ENCODE measurements at places on chromosomes 4 and X. TPM values are rescaled to one million over a fixed set of nuclear protein-coding genes. Genes with fewer than 3 reads are reported as not detected.

PDLIM3 gene
- total RNA-seq: 8.5 TPM

THAP9 gene
- total RNA-seq: 3.0 TPM

DNA sequence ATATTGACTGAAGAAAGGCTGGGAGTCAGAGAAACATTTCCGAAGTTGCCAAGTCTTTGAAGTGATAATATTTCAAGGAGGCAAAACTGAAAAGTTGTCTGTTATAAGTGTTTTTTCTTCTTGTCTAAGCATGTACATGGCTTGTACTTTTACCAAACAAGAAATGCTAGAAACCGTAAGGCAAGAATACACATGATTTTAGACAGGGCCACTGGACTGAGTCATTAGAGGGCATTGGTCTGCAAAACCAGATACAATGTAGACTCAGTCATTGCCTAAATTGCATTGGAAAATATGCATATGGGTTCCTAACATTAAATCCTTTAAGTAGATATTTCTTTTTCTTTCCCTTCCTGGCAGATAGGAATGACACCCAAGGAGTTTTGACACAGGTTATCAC is 284.9 kb upstream of the PUDP start:
- DNase-seq: no peak

ADH1B gene
- not detected for total RNA-seq

RNF212 gene
- total RNA-seq: 3.5 TPM

TLR6 gene
- 0.22 TPM for total RNA-seq

DNA sequence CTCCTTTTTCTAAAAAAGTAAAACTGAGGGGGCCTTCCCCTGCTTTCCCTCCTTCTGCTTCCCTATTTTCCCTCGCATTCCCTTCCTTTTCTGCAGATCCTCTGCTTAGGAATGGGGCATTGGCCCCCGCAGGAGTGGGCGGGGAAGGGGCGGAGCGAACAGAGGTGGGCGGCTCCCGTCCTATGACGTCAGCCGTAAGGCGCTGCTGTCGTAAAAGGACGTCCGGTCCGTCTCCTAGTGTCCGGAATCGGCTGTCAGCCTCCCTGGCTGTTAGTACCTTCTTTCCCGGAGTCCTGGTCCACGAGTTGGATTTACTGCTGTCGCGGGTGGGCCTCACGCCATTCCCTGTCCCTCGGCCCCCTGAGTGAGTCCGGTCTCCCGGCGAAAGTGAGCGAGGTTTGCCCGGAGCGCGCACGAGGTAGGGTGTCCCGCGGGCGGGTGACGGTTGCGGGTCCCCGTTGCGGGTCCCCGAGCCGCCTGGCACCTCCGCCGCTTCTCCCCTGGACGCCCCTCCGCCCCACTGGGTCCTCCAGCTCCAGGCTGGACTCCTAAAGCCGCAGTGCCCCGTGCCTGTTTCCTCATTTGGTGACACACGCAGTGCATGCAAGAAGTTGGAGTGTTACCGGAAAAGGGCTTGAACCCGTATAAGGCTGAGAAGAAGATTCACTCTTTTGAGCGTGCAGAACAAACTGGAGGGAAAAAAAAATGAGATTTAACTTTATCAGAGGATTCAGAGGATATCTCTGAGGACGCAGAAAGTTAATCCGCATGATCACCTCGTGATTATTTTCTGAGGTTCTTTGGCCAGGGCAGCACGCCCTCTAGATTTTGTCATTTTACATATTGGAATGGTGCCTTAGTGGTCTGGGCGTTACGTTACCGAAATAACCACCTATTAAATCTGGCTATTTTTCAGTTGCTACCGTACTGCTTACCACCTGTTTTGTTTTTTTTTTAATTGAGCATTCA is at the start of gene ZNF330:
TSS of gene ZNF330 (plus strand) at position 205 of the 969 bp plus-strand sequence. CDS start 1,477 bp downstream, outside the sequence.
- DNase-seq: peak; percentile 39

DNA sequence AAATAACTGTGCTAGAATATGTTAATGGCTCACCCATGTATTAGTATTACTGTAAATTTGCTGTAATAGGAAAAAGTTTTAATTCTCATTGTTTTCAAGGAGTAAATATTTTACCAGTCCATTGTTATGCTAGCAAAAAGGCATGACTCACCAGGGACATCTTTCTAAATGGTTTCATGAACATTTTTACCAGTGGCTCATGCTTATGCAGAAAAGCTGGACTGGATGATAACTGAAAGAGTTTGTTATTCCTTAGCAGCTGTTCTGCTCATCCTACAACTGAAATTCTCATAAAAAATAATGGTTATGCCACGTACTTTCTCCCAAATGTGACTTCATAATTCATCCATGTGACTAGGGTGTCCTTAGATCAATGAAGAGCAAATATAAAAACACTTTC is 111.9 kb upstream of the PCDH18 start:
- peak; percentile 26 for DNase-seq

- no peak for DNase-seq
Observed at GRCh38 chr4:24164054-24164693, 274.3 kb upstream of the PPARGC1A start.

DNA sequence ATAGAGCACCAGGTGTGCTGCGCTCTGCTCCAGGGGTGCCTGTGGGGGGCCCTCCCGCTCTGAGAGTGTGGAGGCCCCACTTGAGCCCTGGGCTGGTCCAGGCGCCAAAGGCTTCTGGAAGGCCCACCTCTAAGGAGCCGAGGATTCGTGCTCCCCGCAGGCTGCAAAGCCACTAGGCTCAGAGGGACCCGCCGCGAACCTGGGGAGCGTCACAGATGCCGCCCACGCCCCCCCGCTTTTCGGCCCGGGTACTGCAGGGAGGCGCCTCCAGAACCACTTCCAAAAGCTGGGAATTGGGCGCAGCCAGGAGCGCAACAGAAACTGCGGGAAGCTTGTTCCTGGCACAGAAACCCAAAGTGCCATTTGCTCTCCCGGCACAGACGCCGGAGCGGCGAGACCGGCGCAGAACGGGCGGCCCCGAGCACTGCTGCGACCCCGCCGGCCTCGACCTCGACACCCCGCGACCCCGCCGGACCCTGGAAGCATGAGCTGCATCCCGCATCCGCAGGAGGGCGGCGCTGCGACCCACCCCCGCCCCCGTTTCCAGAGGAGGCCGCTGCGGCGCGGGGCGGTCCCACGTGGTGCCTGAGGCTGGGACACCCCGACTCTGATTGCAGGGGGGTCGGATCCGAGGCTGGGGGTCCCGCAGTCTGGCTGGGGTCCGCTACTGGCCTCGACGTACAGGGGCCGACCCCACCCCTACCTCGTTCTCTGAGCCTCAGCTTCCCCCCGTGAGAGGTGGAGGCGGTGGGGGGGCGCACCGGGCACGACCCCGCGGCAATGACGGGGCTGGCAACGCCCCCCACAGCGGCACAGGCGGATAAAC is 30.8 kb downstream of the CPLX1 start:
- DNase-seq: no peak

SYTL5 gene
- 0.17 TPM for total RNA-seq

GRCh38 chr4:108820492-108821350 is 57.9 kb upstream of the ETNPPL start:
- no peak for DNase-seq

XPNPEP2 gene
- not detected for total RNA-seq

GRCh38 chr4:145406970-145407369 is 74.7 kb upstream of the SMAD1 start:
- DNase-seq: no peak

Data from epithelial cell of proximal tubule (primary cell).